ENCODE measurements at places on chromosomes 5 and 9.

- DNase-seq = no peak
Measured at GRCh38 chr5:105506692-105507277, 1944.2 kb upstream of the NUDT12 start.

DNA sequence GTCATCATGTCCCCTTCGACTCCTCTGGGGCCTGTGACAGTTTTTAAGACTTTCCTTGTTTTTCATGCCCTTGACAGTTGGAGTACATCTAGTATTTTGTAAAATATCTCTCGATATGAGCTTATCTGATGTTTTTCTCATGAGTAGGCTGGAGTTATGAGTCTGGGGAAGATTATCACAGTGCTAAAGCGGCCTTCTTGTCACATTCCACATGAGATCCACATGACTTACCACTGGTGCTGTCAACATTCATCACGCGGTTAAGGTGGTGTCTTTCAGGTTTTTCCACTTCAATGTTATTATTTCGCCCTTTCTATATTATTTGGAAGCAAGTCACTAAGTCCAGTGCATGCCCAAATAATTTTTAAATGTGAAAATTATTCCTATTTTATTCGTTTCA is 17.1 kb upstream of the CAST start:
- DNase-seq = no peak

DNA sequence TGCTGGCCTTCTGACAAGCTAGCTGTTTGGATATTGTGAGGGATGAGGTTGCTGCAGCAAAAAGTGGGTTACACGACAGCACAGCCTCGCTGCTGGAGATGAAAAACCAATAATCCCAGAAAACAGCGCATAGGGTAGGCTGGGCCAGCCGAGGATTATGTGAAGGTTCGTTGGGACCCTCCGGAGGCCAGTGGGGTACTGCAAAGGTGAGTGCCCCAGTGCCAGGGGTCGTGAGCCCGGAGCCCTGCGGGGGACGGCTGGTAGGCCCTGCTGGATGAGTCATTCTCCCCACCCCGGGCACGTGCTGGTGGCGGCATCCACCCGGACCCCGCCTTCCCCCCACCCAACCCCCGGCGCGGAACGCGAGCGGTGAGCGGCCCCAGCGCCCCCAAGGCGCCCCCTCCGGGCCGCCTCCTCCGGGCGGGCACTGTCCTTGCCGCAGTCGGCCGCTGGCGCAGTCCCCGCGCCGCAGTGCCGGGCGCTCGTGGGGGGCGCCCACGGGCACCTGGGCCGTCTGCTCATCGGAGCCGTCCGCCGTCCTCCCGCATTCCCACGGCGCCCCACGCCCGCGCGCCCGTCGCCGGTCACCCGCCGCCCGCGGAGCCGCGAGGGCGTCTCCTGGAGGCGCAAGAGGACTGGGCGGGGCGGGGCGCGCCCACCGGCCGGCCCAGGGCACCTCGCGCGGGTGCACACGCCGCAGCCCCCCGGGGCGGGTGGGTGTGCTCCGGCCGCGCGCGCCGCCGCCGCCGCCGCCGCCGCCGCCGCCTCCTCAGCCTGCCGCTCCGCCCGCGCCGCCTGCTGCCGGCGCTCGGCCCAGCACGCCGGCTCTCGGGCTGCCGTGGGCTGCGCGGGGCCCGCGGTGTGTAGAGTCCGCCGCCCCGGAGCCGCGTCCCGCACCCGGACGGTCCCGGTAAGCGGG is at the start of gene PHF24:
Gene PHF24, plus strand, starts transcription at position 794 of the 919 bp plus-strand sequence. CDS start 13,014 bp downstream, outside the sequence.
- peak; percentile 10 for DNase-seq

GRCh38 chr5:14428302-14429081 is 153.1 kb upstream of the OTULINL start:
- no peak for DNase-seq

DNA sequence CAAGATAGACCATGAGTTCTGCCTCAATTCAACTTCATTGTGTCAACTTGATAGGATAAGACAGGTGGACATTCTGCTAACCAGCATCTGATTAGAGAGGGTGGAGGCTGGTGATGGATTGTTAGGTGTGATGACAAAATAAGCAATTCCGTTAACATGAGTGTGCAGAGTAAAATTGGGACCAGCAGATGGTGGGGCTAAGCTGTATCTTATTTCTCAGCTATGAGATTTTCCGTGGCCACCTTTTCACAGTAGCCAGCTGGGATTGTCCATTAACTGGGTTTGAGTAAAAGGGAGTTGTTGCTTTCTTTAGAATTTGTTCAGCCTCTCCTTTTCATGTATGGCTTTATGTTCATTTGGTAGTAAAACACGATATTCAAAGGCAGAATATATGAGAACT is 28.8 kb upstream of the TAL2 start:
- DNase-seq = no peak

DNA sequence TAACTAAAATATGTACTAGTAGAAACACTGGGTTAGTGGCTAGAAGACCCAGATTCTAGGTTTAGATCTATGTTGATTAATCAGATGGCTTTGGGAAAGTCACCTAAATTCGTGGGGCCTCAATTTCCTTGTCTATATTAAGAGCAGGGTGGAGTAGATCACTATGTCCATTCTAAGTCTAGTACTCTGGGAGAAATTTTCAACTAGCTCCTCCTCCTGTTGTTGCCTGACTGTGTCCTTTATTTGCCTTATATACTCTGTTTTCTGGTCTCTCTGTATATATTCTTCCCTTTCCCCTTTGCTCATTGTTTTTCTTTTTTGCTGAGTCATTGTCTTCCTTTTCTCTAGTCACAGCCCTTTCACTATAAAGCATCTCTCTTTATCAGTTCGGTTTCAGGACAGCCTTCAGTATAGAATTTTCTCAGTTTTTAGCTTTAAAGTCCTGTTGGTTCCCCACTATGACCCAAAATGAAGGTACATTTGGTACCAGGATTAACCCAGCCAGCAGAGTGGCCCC is 44.5 kb upstream of the CDH6 start:
- no peak for DNase-seq

- DNase-seq = no peak
Measured at GRCh38 chr5:161167016-161167767, 315.2 kb upstream of the ATP10B start.

DNA sequence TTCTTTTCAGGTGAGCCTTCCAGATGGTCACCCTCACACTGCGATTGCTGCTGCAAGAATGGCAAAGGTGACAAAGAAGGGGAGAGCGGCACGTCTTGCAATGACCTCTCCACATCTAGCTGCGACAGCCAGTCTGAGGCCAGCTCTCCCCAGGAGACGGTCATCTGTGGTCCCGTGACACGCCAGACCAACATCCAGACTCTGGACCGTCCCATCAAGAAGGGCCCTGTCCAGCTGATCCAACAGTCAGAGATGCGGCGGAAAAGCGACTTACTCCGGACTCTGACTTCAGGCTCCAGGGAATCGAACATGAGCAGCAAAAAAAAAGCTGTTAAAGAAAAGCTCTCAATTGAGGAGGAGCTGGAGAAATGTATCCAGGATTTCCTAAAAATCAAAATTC is 303.0 kb downstream of the KCTD16 start:
- DNase-seq = no peak

- no peak for DNase-seq
Measured at GRCh38 chr5:33311893-33312292, 128.9 kb upstream of the TARS1 start.

DNA sequence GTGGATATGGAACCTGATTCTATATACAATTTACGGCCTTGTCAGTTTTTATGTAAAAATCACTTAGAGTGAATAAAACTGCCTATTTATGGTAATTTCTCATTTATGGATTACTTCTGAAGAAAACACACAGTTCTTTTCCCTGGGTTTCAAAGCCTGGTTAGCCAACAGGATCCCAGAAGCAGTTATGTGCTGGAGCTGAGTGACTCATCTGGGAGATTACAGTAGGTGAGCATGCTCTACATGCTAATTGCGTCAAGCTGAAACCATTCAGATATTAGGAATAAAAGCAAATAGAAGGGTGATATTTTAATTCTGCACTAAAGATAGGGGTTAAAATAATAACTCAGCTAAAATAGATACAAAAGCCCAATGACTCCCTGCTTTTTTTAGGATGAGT is 47.8 kb downstream of the PDE4D start:
- DNase-seq = no peak

- no peak for DNase-seq
Measured at GRCh38 chr5:121138952-121139351, 674.9 kb downstream of the PRR16 start.

DNA sequence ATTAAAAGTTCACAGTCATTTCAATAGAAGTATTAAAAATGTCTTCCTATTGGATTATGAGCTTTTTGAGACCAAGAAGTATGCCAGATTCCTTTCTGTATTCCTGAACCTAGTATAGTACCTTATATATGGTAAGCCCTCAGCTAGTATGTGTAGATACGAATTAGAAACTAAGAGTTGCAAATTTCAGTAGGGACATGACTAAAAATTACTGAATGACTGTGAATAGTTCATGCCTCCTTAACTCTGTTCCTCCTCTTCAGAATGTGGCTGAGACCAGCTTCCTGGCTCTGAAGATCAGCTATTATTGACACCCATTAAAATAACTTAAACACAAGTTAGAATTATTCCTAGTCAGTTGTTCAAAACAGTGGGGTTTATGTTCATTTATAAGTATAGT is 19.7 kb downstream of the KDM3B start:
- no peak for DNase-seq

GRCh38 chr9:5185220-5185840 is at the start of gene INSL6:
Gene INSL6 (minus strand): TSS chr9:5185639. CDS start chr9:5185602, 37 bp downstream.
- no peak for DNase-seq

DNA sequence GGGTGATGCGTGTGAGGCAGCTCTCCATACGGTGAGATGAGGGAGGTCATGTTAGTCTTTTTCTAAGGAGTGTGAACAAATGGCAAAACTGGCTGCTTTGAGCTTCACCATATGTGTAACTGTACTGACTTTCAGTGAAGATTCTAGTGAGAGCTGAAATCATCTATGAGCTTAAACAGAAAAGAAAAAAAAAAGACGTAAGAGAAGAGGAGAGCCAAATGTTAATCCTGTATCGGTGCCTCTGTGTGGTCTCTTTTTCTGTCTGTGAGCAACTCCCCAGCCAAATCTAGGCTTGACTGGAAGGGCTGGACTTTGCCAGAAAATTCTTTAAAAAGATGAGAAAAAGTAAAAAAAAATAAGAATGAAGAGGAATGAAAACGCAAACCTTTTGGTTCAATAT is 209.7 kb upstream of the TUT7 start:
- no peak for DNase-seq

- DNase-seq = no peak
Measured at GRCh38 chr9:114098021-114098935, 814 bp downstream of the KIF12 start.

DNA sequence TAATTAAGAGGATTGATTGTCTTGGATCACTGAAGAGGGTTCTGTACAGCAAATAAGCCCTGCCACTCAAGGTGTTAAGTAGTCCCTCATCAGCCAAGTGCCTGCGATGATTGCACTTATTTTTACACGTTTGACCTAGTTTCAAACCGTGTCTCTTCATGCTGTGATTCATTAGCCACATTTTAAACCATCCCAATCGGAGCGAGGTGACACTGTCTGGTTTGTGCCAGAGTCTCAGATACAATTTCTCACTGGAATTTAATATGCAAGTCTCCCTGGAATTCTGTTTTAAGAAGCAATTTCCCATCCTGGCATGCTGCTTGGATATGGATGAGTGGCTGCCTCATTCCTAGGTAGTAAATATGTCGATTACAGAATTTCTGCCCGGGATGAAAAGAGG is 1.6 kb downstream of the INSYN2B start:
- DNase-seq = no peak

DNA sequence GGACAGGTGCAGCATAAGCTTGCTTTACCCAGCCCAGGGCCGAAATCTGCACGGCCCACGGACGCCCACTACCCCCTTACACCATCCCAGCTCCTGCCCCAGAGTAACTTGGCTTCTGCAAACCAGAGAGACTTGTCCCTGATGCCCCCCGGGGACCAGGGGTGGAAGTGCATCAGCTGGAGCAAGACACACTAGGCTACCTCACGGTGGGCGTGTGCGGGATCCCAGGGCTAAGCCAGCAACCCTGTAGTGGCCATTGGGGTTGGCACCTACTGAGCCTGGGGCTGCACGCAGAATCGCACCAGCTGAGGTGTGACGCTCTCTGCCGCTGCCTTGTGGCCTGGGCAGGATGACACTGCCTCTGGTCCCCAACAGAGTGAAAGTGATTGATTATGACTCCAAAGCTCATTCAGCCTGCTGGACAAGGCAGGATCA is 6.1 kb upstream of the ZNF79 start:
- no peak for DNase-seq

GRCh38 chr5:29263915-29264351 is 1929.6 kb upstream of the CDH6 start:
- DNase-seq = no peak

DNA sequence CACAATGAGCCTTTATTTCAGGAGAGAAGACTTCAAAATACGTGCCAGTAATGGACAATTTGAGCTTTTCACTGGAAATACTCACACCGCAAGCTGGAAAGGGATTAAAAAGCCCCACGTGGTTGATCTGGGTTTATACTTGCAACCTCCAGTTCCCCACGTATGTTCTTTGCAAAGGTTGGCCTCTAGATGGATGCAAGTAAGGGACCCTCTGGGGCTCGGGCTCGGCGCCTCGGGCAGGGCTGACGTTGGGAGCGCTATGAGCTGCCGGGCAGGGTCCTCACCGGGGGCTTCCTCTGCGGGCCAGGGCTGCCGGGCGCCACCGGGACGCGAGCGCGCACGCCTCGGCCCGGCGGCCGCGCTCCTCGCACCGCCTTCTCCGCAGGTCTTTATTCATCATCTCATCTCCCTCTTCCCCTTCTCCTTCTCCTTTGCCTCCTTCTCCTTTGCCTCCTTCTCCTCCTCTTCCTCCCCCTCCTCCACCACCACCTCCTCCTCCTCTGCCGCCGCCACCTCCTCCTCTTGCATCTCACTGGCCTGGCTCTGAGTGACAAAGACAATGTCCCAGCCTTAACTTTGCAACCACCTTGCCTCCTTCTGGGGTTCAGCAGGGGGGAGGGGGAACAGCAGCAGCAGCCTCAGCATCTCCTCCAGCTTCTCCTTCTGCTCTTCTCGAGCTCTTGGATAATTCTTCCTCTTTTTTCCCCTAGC is 701 bp upstream of the ZNF462 start:
- DNase-seq = no peak

GRCh38 chr9:12956805-12957204 is 182.0 kb downstream of the LURAP1L start:
- no peak for DNase-seq

- no peak for DNase-seq
Measured at GRCh38 chr9:111872886-111873285, 23.7 kb upstream of the UGCG start.

GRCh38 chr5:139828207-139828895 is 32.7 kb downstream of the PSD2 start:
- DNase-seq = no peak

- DNase-seq = no peak
Measured at GRCh38 chr9:134434894-134435506, 108.7 kb downstream of the RXRA start.

DNA sequence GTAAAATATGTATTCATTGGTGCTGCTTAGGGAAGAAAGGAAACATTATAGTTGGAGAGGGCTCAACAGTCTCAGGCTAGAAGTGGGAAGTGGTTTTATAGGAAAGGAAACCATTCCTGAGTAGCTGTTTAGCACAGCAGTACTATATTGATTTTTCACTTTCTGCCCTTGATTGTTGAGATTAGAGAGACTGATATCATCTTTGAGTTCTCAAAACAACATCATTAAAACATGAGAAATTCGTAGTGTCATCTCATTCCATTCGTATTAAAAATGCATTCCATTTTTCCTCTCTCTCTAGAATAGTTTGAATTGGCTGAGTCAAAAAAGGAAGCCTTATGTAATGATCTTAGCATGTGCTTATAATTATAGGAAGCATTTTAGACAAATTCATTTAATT is 14.1 kb downstream of the POLR3G start:
- no peak for DNase-seq

- no peak for DNase-seq
Measured at GRCh38 chr5:53335115-53335514, 145.3 kb upstream of the FST start.

Data from stimulated activated CD8-positive, alpha-beta memory T cell treated with anti-CD3 and anti-CD28 coated beads, Interleukin-4, amount 100 ng/mL, for 4 hours (primary cell).